ENCODE measurements at places on chromosomes 11 and 22.

DNA sequence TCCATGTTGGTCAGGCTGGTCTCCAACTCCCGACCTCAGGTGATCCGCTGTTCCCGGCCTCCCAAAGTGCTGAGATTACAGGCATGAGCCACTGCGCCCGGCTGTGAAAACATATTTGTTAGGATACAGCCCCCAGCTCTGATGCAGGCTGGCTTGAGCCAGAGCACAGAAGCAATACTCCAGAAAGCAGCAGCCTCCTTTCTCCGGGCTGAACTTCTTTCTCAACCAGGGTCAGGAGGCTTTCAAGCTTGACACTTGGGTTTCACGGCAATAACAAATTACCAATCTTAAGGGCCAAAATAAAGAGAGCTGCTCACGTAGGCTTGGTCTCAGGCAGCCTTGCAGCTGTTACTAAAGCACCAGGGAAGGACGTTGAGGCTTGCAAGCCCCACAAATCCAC is 10.8 kb upstream of the CECR2 start:
- no peak for DNase-seq

DNA sequence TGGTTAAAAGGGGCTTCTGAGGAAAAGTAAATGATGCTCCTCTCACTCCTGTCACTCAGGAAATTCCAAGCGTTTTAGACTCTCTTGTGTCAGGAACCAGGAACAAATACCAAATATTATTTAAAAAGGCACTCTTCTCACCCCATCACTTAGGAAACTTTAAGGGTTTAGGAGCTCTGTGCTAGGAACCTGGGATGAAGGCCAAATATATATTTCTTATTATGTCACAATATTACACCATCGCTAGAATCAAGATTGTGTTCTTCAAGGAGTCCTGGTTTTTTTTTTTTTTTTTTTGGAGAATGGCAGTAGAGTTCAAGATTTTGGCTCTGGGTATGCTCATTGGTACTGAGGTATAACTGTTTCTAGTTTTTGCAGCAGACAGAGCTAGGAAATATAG is 79.0 kb upstream of the HEPHL1 start:
- no peak for DNase-seq

DNA sequence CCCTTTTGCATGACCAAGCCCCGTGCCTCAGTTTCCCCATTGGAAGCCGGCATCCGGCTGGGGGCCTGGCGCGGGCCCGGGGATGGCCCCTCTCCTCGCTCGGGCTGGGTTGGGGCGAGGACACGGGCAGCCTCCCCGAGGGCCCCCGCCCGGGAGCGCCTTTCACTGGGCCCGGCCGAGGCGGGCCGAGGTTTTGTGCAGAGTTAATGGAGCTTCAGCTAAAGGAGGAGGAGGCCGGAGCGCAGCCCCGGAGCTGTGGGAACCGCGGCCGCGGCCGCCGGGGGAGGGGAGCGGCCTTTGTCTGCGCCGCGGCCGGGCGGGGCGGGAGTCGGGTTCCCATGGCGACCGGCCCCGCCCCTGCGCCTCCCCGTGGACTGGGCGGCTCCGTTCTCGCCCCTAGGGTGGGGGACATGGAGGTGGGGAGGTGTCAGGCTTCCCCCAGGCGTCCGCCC is 1.4 kb upstream of the MAPK11 start:
- DNase-seq, result no peak

GRCh38 chr11:70418130-70418529 is 19.8 kb downstream of the CTTN start:
- DNase-seq, result no peak

DNA sequence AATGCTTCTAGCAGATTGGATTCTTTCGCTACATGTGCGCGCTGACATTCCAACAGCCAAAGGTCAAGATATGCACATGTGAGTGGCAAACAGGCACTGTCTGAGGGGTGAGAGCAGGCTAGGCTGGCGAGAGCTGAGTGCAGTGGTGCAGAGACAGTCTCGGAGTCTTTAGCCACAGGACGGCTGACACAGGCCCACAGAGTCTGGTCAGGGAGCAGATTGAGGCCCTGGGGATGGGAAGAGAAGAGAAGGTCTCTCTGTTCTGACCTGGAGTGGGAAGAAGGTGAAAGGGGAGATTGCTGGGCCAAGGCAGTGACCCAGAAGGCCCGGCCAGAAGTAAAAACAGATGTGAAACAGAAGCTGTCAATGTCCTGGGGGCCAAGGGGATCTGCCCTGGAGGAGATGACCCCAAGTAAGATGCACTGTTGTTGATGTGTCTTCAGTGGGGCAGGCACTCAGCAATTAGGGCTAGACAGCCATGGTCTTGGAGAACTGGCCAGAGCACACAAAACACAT is 197.8 kb downstream of the ETS1 start:
- DNase-seq, result no peak

DNA sequence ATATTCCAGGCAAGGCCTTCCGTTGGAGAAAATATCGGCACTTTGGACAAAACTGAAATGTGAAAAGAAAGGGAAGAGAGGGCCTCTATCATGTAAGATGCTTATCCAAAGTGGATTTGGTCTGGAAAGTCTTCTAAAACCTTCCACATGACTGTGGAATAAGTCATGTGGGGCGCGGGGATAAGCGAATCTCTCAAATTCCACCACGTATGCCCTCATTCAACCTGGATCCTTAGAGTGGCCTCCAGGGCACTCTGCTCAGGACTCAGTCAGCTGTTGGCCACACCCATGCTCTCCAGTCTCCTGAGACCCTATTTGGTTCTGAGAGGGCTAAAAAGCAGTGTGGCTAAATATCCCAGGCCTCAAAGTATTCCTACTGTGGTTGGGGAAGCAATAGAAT is 2.0 kb upstream of the TIMP3 start:
- DNase-seq, result no peak

GRCh38 chr11:107785401-107785800 is 73.2 kb downstream of the SLC35F2 start:
- no peak for DNase-seq

- no peak for DNase-seq
These were observed 757.5 kb downstream of the NELL1 start for GRCh38 chr11:21426931-21427330.

DNA sequence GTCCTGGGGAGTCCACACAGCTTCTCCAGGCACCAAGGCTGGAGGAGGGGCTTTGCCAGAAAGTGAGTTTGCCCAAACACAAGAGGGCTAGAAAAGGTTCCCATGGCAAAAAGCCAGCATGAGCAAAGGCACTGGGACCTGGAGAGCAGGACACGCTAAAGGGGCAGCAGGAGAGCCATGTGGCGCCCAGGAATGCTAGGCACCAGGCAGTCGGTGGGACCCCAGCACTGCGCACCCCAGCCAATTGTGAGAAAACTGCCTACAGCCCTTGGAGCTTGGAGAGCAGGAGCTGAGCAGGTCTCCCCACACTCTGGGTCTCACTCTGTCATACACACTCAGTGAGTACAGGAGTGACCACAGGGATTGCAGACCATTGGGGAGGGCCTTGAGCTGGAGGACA is 5.2 kb upstream of the RAB1B start:
- no peak for DNase-seq

DNA sequence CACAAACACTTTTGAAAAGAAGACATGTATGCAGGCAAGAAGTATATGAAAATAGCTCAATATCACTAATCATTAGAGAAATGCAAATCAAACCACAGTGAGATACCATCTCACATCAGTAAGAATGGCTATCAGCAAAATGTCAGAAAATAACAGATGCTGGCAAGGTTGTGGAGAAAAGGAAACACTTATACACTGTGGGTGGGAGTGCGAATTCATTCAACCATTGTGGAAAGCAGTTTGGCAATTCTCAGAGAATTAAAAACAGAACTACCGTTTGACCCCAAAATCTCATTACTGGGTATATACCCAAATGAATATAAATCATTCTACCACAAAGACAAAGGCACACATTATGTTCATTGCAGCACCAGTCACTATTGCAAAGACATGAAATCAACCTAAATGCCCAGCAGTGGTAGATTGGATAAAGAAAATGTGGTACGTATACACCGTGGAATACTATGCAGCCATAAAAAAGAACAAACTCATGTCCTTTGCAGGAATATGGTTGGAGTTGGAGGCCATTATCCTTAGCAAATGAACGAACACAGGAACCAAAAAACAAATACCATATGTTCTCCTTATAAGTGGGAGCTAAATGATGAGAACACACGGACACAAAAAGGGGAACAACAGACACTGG is 18.5 kb downstream of the MMP13 start:
- no peak for DNase-seq

DNA sequence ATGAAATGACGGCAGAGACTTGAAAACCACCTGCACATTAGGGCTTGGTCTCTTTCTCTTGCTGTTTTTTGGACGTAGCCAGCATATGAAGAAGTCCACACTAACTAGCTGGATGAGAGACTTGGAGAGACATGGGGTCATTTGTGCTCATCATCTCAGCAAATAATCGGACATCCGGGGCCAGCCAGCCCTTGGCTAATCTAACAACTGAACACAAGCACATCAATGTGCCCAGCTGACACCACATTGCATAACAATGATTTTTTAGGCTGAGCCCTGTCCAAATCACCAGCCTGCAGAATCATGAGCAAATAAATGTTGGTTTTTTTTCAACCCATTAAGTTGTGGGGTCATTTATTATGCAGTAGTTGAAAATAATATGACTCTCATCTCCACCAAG is 460.3 kb upstream of the LARGE1 start:
- DNase-seq, result no peak

DNA sequence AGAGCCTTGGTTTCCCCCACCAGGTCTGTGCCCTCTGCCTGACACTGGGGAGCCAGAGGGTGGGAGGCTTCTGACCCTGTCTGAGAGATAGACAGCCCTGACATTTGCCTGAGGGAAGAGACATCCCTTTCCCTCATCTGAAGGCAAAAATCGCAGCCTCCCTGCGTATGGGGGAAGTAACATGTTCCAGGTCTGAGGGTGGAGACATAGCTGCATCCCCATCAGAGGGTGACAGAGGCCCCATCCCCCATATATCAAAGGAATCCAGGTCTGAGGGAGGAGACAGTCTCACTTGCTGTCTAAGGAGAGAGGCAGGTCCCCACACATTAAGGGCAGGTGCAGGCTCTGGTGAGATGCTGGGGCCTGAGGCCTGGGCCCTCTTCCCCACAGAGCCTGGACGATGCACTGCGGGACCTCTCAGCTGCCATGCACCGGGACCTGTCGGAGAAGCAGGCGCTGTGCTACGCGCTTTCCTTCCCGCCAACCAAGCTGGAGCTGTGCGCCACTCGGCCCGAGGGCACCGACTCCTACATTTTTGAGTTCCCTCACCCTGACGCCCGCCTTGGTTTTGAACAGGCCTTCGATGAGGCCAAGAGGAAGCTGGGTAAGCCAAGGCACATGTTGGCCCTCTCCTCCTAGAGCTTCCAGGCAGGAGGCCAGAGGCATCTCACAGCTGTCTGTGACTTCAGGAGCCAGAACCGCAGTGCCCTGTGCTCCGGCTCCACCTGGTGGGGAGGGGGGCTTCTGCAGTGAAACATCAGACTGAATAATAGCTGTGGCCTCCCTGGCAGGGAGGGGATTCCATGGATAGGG is 16.1 kb upstream of the RELT start:
- DNase-seq, result no peak

All from activated naive CD8-positive, alpha-beta T cell treated with anti-CD3 and anti-CD28 coated beads, Interleukin-2, amount 50 U/mL, for 16 hours (primary cell).